ENCODE measurements at places on chromosomes 11 and 22. TPM values are rescaled to one million over a fixed set of nuclear protein-coding genes. Genes with fewer than 3 reads are reported as not detected.

DNA sequence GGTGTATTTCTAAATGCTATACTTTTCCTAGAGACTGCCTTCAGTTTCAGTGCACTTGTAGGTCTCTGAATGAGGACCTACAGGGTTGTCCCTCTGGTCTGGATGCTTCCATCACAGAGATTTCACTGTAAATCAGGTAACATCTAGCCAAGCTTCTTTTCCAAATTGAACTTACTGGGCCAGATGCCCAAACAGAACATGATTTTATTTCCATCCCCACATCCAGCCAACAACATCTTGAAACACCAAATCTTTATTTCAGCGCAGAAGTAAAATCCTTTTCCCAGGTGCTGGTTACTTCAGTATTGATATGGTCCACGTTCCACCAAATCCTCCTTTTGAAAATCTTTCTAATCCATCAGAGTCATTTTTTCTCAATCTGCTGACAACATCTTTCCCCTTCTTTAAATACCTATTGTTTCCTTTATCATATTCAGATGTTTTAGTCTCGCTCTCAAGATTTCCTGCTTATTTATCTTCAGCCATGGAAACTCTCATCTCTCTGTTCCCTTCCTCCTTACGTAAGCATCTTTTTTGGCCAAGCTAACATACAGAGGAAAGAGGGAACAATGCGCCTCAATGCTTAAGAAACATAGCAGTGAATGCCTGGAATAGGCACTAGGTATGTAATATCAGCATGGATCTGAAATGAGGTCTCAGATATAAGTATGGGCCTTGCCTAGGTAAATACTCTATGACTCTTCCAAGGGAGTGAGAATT is 201.2 kb upstream of the MTNR1B start:
- DNase-seq, result no peak

DNA sequence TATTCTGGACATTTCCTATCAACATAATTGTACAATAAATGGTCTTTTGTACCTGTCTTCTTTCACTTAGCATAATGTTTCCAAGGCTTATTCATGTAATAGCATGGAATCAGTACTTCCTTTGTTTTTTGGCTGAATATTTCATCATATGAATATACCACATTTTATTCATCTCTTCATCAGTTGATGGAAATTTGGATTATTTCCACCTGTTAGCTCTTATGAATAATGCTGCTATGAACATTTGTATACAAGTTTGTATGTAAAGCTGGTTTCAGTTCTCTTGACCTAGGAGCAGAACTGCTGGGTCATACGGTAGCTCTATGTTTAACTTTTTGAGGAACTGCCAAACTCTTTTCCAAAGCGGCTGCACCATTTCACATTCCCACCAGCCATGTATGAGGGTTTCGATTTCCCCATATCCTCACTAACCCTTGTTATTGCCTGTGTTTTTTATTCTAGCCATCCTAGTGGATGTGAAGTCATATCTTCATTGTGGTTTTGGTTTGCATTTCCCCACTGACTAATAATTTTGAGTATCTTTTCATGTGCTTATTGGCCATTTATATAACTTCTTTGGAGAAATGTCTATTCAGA is 20.9 kb downstream of the EXT2 start:
- DNase-seq, result no peak

GRCh38 chr11:31487848-31488247 is 21.6 kb downstream of the IMMP1L start:
- peak; percentile 30 for DNase-seq

- peak; percentile 48 for DNase-seq
Observed at GRCh38 chr11:64801561-64802369, 1.2 kb downstream of the MAP4K2 start.

DNA sequence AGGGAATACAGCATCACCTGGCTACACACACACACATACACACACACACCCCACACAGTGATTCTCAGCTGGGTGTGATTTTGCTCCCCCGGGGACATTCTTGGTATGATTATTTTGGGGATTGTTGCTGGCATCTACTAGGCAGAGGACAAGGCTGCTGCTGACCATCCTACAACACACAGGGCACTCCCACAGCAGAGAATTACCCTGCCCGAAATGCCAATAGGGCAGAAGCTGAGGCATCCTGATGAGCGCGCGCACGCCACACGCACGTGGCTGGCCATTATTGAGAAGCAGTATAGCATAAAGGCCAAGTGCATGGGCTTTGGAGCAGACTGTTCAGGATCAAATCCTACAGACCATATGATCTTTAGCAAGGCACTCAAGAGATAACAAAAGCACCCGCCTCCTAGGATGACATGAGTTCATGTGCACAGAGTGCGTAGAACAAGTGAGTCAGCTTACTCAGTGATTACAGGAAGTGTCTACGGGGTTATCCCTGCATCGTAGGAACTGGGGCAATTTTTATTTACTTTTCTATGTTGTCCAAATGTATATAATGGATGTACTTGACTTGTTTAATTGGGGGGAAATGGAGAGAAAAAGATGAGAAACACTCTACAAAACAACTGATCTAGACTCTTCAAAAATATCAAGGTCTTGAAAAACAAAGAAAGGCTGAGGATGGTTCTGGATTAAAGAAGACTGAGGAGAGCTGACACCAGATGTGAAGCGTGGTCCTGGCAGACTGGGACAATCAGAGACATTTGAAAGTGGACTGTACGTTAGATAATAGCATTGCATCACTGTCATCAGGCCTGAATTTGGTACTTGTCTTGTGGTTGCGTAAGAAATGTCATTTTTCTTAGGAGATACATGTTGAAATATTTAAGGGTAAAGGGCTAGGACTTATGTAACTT is 7.2 kb upstream of the EHD1 start:
- no peak for DNase-seq

DNA sequence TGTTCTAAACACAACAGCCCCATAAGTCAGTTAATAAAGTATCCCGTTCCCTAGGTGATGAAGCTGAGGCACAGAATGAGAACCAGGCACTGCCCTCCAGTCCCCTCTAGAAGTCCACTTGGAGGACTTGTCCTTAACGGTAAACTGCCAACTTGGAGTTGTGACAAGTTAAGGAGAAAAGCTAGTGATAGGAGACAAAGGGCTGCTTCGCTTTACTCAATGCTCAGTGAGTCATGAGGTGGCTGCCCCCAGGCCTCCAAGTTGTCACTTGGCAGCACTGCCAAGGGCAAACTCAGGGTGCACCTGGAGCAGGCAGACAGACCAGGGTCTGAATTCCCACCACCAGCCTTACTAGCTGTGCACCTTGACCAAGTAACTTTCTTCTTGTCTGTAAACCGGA is 13.5 kb downstream of the SLC43A1 start:
- DNase-seq, result no peak

- DNase-seq, result no peak
Observed at GRCh38 chr11:116312570-116313391, 460.0 kb downstream of the BUD13 start.

- no peak for DNase-seq
Observed at GRCh38 chr11:35253237-35253636, 114.3 kb downstream of the CD44 start.

DNA sequence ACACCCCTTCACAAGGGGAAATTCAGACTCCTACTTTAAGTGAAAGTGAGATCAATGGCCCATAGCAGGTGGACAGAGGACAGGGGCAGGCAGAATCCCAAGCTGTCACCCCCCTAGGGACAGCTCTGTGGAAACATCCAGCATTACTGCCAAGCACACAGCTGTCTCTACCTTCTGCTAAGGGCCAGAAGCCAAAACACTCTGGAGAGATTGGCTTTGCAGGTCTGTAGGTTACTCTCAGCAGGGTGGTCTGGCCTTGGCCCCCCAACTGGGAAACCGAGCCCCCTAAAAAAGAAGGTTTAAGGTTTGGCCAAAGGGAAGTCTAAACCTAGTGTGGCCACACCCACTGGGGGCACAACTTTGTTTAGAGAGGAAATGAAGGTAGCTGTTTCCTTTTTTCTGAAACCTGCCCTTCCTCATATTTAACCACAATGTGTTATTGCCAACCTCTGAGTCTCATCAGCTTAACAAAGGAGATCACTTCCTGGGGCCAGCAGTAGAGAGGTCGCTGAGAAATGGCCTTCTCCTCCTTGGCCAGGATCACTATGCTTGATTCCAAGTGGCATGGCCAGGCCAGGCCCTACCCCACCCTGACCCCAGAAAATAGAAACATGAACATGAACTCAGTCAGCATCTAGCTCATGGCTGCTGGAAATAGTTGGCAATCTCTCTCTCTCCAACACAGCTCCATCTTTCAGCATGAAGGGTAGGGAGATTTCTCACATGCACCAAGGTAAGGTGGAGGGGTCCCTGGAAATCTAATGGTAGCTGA is 25.9 kb upstream of the SCARF2 start:
- DNase-seq, result no peak

- DNase-seq, result peak; percentile 77
Observed at GRCh38 chr11:67614730-67615714, 8.3 kb downstream of the NDUFV1 start.

- no peak for DNase-seq
Observed at GRCh38 chr11:15624701-15625100, 510.0 kb downstream of the INSC start.

Gene MMP13
- not detected for total RNA-seq

Gene LDHAL6A
- total RNA-seq, result not detected

Gene OR8G1
- total RNA-seq, result 0.13 TPM

Gene PCNX3
- total RNA-seq, result 76.1 TPM

Gene FDX1
- 14.3 TPM for total RNA-seq

Gene SORL1
- 4.6 TPM for total RNA-seq

Gene DEUP1
- not detected for total RNA-seq

Measured in endothelial cell (in vitro differentiated cells).